ENCODE measurements at places on chromosomes 2 and 18.

GRCh38 chr18:24922491-24922890, 429.5 kb downstream of the ZNF521 start:
- DNase-seq: no peak

- peak; percentile 45 for DNase-seq
Measured at GRCh38 chr2:194867328-194867727, 789.7 kb upstream of the SLC39A10 start.

- no peak for DNase-seq
Measured at GRCh38 chr18:76980663-76981395, 151.8 kb downstream of the MBP start.

GRCh38 chr2:105570757-105571156, 171.9 kb upstream of the FHL2 start:
- no peak for DNase-seq

DNA sequence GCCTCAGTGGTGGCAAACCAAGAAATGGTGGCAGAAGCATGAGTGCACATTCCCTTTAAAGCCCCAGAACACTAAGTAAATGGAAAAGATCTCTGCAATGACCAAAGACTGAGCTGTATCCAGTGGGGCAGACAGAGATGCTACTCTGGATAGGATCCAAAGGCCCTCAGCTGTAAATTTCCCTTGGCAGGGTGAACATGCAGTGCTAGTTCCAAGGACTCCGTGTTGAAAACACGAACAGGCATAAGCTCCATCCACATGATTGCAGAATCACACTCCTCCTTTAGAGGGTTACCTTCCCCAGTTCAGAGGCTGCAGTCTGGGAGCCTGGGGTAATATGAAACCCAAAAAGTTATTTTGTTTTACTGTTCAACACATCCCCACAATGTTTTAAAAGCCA, 98.6 kb upstream of the KLF7 start:
- DNase-seq: no peak

GRCh38 chr2:20062615-20063545, 11.5 kb upstream of the LAPTM4A start:
- DNase-seq: no peak

DNA sequence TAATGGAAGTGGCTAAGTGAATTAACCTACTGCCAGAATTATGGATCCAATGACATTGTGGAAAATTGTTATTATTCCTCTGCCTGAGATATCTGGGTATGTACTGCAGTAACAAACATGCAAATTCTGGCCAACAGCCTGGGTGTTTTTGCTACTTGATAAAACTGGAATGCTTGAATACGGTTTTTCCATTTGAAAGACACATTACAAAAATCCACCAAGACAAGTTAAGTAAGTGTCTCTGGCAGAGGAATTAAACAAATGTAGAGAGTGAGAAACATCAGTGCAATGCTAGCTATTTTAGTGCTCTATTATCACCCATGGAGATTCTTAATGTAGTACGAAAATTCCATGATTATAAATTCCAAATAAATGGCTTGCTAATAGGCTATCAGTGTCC, 312.4 kb upstream of the MEIS1 start:
- no peak for DNase-seq

DNA sequence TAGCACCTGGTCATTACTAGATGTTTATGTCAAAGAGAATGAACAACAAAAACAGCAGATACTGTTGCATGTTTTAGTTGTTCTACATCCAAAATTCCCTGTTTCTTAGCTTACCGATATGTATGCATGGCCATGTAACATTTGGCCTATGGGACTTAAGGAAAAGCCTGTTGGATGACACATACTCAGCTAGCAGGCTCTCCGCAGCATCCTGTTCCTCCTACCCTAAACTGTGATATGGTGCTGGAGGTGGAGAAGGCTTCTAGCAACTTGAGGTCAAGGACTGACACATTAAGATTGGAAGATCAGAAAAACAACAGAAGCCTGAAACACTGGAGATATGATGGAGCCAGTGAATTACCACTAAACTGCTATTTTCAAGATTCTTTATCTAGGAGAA, 537.8 kb downstream of the LRRTM4 start:
- DNase-seq: no peak

GRCh38 chr2:28621172-28622100, 125.6 kb downstream of the PLB1 start:
- DNase-seq: no peak

GRCh38 chr2:23509103-23509502, 124.1 kb downstream of the KLHL29 start:
- DNase-seq: no peak

DNA sequence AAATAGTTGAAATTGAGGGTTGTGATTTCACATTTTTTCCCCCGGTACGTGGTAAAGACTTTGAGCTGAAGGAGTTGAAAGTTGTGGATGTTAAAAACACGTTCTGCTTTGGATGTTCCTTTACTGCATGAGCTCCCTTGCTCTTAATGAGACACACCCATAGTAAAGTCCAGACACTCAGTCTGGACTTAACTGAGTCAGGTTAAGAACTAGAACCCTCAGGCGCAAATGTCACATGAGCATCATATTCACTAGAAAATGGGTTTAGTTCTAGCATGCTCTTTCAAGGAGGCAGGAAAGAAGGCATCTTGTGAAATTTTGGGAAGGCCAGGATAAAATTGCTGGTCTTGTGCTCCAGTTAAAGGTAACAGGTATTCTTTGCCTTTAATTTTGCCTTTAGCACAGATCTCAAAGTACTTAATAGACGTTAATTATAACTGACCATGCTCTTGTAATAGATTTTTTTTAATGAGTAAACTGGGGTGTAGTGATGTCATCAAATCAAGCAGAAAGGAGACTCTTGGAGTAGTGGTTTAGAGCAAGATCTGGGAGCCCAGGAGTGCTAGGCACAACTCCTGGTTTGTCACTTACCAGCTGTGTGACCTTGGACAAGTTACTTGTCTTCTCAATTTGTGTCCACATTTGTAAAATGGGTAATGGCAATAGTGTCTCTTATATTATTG, 20.6 kb downstream of the ITGA6 start:
- no peak for DNase-seq

GRCh38 chr18:79334496-79335233, 61.1 kb upstream of the NFATC1 start:
- no peak for DNase-seq

GRCh38 chr2:12180031-12180430, 433.6 kb downstream of the LPIN1 start:
- no peak for DNase-seq

GRCh38 chr2:160963957-160964356, 196.3 kb upstream of the TANK start:
- no peak for DNase-seq

- no peak for DNase-seq
Measured at GRCh38 chr2:85644909-85645308, 23.1 kb downstream of the SFTPB start.

DNA sequence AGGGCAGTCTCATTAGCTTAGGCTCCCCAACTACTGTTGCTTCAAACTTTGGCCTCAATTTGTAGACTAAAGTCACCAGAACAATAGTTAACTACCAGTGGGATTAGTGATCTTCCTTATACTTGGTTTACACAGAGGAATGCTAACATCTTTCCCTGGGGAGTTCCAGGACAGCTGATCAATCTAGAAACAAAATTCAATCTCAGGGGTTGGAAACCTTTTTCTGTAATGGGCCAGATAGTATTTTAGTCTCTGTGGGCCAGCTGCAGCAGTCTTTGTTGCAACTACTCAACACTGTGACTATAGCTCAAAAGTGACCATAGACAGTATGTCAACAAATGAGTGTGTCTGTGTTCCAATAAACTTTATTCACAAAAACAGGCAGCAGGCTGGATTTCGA, 85.7 kb downstream of the METTL8 start:
- DNase-seq: no peak

DNA sequence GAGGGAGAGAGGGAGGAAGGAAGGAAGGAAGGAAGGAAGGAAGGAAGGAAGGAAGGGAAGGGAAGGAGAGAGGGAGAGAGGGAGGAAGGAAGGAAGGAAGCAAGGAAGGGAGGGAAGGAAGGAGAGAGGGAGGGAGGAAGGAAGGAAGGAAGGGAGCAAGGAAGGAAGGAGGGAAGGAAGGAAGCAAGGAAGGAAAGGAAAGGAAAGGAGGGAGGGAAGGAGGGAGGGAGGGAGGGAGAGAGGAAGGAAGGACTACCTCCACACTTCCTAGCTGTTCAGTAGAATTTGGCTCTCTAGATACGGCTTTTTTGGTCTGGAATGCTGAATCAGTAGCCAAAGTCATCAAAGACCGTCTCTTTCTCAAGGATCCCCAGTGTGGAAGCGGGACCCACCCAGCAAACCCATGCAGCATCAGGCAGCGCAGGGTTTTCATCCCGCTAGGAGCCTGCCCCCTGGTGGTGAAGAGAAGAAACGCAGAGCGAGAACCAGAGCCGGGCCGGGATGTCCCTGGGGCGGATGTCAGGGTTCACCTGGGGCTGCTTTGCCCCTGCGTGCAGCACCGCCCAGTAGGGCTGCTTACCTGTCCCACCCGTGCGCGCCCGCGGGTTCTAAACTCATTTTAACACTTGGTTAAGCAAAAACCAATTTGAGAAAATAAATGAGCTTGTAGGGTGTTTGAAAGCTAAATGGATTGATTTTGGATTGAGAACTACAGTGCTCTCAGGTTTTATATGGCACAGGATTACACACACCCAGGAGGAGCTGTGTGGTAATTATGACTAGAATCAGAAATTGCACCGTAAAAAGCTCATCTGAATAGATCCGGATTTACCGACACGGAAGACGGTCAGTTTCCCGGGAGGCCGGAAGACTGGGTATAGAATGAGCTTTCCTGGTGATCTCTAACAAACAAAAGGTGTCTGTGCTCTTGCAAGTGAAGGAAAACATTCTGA, 48.1 kb upstream of the ARL4C start:
- peak; percentile 78 for DNase-seq

DNA sequence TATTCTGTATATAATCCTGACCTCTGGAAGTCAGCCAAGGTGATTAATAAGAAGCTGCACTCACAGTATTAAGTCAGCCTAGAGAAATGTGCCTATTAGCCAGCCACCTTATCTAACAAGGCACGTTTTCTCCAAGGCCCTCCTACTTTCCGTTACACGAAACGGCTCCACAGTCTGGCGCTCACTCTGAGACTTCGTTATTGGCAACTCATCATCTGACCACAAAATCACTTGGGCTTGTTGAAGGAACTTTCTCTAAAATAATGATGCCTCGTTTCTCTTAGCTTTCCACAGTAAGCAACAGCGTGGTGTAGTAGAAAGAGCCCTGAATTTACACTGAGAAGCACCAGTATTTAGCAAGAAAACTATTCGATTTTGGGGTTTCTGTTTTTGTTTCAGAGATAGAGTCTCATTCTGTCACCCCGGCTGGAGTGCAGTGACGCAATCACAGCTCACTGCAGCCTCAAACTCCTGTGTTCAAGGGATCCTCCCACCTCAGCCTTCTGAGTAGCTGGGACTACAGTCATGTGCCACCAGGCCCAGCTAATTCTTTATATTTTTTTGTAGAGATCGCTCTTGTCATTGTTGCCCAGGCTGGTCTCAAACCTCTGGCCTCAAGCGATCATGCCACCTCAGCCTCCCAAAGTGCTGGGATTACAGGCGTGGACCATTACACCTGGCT, 53.6 kb upstream of the SLC14A1 start:
- no peak for DNase-seq

DNA sequence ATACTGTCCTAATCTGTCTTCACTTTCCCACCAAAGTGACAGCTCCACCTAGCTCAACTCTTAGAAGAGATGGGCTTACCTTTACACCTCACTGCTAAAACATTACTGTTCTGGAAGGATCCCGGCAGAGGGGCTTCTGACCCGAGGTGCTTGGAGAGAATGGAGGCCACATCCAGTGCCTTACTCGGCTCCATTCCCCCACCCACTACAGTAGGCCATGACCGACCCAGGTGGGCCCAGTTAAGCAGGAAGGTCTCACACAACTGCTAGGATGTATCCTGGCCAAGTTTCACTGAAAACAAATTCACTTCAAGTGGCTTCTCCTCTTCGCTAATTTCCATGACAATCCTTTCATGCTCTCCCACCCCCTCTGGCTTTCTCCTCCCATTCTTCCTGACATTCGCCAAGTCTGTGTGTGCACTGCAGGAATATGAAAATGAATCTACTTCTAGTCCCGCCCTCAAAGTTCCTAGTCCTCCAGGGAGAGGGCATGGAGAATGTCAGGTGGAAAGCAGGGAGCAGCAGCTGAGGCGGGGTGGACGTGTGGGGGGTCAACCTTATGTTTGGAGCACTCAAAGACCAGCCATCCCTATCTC, 11.8 kb downstream of the WIPF1 start:
- DNase-seq: no peak

- no peak for DNase-seq
Measured at GRCh38 chr2:60351802-60352201, 201.7 kb downstream of the BCL11A start.

DNA sequence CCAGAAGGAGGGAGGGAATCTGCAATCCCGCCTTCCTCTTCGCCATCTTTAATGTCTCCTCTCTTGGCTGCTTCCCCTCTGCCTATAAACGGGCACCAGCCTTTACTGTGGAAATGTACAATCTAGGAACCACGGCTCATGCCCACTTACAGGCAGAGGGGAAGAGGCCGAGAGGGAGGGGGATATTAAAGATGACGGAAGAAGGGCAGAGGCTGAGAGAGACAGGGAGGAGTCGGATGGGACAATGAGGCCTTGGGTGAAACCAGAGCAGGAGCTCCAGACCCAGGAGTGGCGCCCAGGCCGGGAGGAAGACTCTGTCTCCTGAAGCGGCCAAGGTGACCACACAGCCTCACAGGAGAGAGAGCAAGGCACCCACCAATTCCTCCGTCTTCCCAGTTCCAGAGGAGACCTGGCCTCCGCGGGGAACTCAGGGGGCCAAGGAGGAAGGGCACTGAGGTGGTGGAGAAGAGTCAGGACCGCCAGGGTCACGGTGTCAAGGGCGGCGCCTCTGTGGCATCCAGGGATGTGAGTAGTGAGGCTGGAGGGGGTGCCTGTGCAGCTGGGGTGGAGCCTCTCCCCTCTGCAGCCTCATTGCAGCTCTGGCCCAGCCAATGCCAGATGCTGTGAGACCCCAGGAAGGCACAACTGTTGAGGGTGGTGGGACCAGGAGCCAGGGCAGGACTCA, 67.8 kb downstream of the CIB4 start:
- no peak for DNase-seq

DNA sequence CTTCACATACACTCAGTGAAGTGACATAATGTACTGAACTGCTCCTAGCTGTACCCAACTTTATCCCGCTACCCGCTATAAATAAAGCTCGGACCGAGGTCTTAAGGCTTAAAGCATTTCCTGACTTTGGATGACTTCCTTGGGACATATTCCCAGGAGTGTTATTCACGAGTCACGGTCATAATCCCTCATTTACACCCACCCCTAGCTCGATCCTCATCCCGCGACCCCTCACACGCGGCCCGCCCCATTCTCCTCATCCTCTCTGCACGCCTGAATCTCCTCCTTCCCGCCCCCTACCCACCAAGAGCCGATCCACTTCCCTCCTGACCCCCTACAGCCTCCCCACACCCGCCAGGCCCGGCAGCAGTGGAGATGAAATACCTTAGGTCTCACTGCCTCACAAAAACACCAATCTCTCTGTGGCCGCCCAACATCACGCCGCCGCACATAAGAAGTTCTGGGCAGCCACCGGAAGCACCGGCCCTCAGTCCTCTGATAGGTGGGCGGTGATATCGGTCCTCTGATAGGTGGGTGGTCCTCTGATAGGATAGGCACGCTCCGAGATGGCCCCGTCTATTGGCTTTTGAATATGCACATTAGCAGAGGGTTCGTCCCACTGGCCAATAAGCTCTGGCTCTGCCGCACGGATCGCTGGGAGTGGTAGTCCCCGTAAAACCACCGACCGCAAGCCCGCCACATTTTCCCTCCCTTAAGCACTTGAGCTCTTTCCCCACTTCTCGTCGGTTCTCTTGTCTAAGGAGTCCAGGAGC, at the start of gene WDCP:
TSS of gene WDCP (minus strand) at position 462 of the 773 bp plus-strand sequence. CDS start 7,897 bp downstream, outside the sequence.
- DNase-seq: peak; percentile 97

- no peak for DNase-seq
Measured at GRCh38 chr2:3253913-3254441, 123.6 kb downstream of the EIPR1 start.

GRCh38 chr2:241797441-241798080, 11.4 kb upstream of the NEU4 start:
- no peak for DNase-seq
